ENCODE measurements at places on chromosomes 2 and 18.

DNA sequence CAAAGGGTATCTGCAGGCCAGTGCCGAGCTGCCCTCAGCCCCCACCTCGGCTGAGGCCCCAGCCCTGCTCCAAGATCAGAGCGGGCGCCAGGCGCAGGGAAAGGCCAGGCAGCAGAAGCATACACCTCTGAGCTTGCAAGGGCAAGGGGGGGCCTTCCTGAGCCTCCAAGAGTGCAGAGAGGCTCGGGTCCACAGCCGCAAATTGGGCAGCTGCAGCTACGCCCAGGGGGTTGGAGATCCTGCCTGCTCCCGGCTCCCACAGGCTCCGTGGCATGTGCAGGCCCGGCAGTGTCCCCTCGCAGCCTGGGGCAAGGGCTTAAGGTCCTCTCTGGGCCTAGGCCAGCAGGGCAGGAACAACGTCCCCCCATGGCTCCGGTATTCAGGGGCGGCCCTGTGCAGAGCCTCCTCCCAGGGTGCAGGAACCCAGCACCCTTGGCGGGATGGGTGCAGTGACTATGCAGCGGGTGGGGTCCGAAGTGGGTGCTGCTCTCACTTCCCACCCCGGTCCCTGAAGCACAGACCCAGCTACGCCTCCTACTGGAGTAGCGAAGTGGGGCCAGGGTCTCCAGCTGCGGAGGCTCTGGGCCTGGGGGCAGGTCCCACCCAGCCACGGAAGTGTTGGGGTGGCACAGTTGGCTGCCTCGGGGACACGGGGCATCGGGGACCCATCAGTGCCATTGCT is 120.2 kb upstream of the TMEFF2 start:
- no peak for DNase-seq

DNA sequence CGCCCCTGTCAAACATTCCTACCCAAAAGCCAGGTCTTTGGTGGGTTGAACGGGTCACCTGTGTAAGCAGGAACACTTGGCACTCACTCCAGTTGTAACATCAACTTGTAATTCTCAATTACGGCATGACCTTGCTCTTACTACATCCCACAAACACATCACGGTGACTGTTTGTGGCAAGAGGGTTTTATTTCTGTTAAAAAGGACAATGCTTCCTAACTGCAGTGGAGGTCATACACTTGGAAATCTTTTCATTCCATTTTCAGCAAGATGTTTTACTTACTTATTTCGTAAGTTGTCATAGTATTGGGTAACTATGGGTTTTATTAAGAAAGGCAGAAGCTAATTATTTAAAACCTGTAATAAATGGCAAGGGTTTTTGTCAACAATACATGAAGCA is 126.1 kb downstream of the ZNF516 start:
- peak; percentile 7 for DNase-seq

- no peak for DNase-seq
These were observed 2.8 kb downstream of the SLC30A6 start for GRCh38 chr2:32168513-32168912.

GRCh38 chr2:185130685-185131084 is 532.4 kb downstream of the ZNF804A start:
- DNase-seq, result no peak

GRCh38 chr2:101736861-101737291 is 39.4 kb downstream of the MAP4K4 start:
- no peak for DNase-seq

DNA sequence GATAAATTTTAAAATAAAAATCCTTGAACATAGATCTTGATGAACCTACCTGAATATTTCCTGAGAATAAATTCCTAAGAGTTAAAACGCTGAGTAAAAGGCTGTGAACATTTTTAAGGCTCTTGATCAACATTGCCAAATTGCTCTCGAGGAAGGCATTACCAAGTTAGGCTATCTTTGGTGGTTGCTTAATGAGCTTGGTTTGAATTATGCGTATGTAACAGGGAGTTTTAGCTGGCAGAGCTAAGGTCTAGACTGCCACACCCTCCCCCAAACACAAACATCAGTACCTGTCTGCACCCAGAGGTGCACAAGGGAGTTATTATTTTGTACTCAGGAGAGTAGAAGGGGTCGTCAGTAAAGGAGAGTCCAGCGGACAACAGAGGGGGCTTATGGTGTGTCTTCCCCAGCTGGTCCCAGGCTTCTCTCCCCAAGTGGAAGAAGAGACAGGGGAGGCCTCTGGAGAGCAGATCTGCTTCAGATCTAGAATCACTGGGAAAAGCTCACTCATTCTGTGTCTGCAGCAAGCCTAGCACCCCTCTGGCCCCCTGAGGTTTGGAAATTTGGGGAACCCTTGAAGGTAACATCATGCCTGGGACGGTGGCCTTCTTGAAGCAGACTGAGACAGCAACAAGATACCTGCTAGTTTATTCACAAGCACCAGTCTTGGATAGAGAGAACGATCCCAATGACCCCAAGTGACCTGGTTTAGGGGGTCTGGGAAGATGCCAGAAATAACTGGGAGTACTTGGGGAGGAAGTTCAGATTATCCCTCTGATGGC is 197.2 kb upstream of the ID2 start:
- DNase-seq, result no peak

GRCh38 chr2:51695531-51695930 is 663.6 kb upstream of the NRXN1 start:
- no peak for DNase-seq

DNA sequence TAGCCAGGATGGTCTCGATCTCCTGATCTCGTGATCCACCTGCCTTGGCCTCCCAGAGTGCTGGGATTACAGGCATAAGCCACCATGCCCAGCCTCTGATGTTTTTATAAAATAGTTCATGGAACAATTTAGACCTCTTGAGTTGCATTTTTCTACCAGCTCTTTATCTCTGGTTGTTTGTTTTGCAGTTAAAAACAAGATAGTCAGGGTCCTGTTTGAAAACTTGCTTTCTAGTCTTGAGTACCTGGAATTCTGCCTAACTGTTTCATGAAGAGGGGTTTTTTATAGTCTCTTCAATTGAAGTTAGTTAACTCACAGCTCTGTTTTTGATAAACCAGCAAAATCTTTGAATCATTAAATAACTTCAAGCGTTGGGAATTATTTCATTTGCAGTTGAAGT is 244.8 kb downstream of the PARD3B start:
- no peak for DNase-seq

- DNase-seq, result no peak
These were observed 71.8 kb downstream of the APOB start for GRCh38 chr2:20972110-20972509.

GRCh38 chr2:51697095-51697494 is 665.2 kb upstream of the NRXN1 start:
- no peak for DNase-seq

DNA sequence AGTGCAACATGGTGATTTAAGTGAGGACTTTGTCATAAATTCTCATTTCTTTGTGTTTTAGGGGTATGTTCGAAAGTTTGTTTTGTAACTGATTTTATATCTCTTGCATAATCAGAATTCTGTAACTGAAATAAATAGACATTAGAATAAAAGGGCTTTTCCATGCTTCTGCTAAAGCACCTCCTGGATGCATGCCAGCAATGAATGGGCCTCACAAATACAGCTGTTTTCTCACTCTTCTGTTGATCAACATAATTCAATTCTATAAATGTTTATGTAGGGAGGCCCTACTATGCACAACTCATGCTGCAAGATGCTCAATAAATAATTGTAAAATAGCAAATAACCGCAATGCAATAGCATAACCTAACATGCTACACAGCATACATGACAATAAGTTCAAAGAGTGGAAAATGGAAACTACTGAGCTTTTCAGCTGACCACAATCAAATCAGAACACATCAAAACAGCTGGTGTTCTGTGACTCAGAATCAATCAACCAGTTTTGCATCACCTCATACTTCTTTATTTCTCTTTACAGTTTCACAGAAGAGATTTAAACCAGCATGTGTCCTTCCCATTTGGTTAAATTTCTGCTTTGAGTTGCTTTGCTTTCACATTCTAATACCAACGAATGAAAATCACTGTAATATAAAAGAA is 11.0 kb downstream of the CDH7 start:
- no peak for DNase-seq

GRCh38 chr2:66865161-66865560 is 430.2 kb downstream of the MEIS1 start:
- DNase-seq, result no peak

DNA sequence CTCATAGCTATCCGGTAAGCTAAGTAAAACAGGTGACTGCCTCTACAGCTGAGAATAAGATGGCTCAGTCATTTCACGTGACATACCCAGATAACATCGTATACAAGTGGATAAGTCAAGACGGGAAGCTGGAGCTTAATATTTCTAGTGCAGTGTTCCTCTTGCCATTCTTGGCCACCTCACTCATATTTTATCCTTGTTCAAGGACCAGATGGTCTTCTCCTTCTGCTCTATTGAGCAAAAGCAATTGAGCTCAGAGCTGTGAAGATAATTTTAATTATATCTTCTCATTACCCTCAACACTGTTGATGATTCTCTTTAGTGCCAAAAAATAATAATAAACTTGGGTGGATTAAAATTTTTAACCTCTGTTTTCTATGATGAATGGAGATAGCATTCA is 201.1 kb downstream of the DCC start:
- DNase-seq, result no peak

GRCh38 chr18:3075491-3075890 is 62.5 kb upstream of the LPIN2 start:
- no peak for DNase-seq

DNA sequence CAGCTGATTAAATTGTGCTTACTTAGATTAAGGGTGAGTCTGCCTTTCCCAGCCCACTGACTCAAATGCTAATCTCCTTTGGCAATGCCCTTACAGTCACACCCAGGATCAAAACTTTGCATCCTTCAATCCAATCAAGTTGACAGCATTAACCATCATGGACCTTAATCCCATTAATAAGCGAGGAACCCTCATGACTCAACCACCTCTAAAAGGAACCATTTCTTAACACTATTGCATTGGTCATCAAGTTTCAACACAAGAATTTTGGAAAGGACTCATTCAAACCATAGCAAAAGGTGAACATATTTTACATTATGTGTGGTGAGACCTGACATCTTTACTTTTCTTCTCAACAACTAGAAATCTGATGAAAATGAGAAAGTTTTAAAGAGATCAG is 187.0 kb downstream of the OSR1 start:
- DNase-seq, result no peak

DNA sequence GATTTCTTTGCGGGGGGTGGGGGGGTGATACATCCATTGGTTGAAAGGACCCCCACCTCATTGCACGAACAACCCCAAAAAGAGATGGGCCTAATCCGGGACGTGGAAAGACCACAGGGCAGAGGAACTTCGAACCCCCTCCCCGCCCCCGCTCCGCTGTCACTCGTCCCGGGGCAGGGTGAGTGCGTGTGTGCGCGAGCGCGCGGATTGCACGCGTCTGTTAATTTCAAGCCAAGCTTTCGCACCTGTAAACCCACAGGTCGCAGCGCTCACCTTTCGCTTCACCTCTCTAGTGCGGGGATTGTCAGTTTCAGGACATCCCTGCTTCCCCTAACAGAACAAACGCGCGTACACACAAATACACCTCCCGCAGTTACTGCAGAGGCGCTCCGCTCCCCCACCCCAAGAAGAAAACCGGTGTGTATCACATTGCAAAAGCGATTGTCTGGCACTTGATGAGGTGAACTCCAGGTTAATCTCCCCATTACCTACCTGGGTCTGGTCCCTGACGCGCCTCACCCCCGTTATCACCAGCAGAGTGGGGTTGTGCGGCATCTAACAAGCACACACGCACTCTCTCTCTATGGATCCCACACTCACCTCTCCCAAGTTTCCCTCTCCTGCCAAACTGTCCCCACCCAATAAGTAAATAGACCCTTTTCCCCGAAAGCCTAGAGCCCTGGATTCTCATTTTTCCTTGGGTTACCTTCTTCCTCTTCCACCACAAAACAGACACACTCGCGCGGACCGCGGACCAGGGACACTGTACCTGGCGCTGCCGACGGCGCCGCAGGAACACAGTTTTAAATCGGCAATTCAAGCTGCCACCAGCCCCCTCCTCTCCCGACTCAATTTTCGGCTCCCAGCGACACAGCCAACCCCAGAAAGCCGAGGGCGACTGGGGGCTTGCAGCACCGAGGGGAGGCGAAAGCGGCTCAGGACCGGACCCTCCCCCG is 1.0 kb downstream of the CYP26B1 start:
- peak; percentile 42 for DNase-seq

GRCh38 chr18:2846636-2847316 is at the start of gene EMILIN2:
EMILIN2 (plus strand) TSS chr18:2847006; CDS start chr18:2847189, 183 bp downstream.
- DNase-seq, result peak; percentile 48

DNA sequence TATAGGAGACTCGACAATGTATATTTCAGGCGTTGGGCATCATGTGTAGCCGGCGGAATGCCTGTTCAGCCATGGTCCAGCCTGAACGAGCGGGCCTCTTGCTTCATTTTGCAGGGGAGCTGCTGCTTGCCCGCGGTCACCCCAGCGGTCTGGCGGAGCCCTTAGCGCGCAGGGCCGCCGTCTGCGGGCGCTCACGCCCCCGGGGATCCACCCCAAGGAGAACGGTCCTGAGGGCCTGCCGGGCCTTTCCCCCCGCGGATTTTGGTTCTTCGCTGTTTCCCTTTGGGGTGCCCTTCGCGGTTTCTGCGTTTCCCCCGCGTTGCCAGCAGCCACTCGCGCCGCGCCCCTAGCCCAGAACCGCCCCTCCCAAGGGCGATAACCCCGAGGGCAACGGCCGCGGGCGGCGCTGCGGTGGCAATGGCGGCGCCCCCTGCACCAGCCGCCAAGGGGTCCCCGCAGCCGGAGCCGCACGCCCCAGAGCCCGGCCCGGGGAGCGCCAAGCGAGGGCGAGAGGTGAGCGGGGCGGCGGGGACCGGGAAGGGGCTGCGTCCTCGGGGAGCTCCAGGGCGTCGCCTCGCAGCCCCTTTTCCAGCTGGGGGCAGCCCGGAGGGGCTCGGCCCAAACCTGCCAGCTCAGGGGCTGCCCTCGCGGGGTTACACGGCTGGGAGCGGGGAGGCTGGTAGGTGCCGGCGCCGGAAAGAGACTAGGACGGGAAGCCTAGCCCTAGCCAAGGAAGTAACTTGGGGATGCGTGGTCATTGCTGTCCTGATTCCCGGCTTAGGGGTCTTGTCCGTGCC is at the start of gene MFSD2B:
Gene MFSD2B, plus strand, starts transcription at position 406 of the 797 bp plus-strand sequence. Its CDS starts 12 bp downstream, at position 418.
- DNase-seq, result no peak

Data from left lobe of liver (tissue), 2 donors.